ENCODE measurements at places on chromosomes 5 and 9.

DNA sequence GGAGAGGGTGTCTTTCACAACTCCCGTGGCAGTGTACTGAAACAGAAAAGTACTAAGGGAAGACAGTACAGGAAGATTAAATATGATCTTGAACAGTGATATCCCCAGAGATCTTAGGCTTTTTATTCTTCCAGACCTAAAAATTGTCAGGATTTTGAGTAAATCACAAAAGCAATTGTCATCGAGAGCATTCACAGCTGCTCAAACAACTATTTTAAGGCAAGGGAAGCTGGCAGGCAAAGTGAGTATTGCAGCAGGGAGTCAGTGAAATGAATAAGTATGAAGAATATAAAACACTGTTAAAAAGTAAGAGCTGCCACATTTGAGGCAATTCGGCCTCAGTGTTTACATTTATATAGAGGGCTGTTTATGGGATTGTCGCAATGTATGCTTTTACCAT lies 479.0 kb downstream of the CAAP1 start:
- DNase-seq: no peak

DNA sequence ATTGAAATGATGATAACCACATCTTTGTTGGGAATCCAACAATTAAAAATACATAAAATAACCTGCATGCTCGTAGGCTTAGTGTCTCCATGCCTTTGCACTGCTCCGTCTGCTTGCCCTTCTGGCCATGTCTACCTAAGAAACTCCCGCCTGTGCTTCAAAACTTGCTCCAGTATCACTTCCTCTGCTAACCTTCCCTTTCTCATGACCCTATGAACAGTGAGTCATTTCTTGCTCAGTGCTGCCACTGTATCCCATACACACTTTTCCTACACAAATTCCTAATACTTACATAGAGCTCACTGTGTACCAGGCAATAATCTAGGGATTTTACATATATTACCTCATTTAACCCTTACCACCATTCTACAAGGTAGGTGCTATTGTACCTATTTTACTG lies 33.5 kb downstream of the TMEM245 start:
- no peak for DNase-seq

GRCh38 chr9:129432297-129433154 lies 188.4 kb downstream of the C9orf50 start:
- no peak for DNase-seq

- no peak for DNase-seq
These were observed 247.6 kb downstream of the COX7C start for GRCh38 chr5:86865256-86865785.

- DNase-seq: no peak
These were observed 17.9 kb upstream of the ZNF474 start for GRCh38 chr5:122111460-122111859.

- no peak for DNase-seq
These were observed 152.3 kb downstream of the HSD17B3 start for GRCh38 chr9:96149533-96150280.

- DNase-seq: no peak
These were observed 482.0 kb downstream of the DTWD2 start for GRCh38 chr5:118506217-118506852.

DNA sequence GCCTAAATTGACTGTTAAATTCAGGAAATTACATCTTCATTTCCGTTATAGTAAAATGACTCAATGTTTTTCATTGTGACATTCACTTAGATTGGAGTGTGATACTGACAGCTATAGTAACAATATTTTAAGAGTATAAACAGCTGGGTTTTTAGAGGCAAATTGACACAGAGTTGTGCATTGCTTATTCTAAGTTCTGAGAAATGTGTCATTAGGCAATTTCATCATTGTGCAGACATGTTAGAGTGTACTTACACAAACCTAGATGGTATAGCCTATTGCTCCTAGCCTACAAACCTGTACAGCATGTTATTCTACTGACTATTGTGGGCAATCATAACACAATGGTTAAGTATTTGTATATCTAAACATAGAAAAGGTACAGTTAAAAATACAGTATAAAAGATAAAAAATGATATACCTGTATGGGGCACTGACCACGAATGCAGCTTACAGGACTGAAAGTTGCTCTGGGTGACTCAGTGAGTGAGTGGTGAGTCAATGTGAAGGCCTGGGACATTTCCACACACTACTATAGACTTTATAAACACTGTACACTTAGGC lies 132.7 kb downstream of the PDE4D start:
- DNase-seq: no peak

DNA sequence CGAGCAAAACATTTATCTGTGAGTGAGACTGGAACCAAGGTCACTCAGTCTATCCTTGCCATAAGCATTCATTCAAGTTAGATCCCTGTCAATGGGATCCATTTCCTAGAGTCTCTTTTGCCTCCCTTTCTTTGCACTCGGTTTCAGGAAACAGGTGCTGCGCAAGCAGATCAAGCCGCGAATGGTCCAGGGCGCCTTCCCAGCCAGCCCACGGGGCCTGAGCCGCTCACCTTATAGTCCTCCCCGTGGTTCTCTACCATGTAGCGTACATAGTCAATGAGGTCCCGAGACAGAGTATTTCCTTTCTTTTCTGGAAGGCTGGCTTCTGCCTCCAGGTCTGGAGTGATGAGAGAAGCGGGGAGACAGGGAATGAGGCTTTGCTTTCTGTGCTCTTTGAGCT lies 3.4 kb downstream of the NOP16 start:
- no peak for DNase-seq

DNA sequence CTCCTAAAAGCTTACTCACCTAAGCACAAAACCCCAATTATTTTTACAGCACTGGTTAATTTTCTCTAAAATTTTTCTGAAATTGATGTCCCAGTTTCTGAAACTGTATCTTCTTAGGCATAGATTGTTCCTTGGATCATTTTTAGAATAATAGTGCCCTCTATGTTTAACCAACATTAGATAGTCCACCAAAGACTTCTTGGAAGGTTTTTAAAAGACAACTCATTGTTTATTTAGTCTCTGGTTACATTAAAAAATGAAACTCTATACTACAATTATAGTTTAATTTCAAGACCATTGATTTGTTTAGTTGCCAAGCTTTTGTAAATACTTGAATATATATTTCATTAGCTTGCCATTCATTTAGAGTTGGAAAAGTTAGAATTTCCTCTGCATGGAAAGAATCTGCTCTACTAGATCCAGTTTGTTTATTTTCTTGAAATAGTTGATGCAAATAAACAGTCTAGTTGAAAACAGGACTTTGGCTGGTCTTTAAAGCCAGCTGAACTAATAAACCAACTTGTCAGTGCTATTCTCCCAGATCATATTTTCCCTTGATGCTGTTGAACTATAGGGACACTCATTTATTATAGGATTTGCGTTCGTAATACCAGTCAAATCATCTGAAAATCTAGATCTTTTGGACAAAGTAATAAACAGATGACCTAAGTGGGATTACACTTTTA lies 990.5 kb downstream of the TLE1 start:
- DNase-seq: no peak

DNA sequence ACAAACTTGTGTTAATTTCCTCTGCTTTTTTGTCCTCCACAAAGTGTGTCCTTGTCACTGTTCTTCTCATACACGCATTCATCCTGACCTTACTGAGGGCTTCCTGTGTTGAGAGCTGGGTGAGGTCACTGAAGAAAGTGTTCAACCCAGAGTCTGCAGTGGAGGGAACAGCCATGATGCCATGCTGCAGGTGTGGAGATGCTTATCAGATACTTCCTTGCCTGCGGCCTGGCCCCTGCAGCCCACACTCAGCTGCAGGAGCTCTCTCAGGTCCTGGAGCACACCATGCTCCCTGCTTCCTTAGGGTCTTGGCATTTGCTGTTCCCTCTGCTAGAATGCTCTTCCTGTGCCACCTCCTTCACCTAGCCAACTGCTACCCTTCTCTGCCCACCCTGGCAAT lies 108.1 kb upstream of the SPRY4 start:
- peak; percentile 22 for DNase-seq

DNA sequence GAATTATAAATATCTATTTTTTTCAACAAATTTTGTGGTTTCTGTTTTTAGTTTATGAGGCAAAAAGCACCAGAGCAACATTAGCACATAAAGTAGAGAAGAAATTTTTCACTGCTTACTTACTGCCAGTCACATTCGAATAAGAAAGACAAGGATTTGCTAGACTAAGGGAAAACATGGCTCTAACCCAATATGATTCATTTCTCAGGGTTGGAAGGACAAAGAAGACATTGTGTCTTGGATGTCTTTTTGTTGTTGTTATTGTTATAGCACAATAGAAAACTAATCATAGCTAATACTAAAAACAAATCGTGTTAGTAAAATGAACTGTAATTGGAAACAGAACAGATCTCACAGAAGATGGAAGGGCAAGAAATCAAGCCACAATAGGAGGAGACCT lies 90.9 kb upstream of the SLCO6A1 start:
- DNase-seq: no peak

DNA sequence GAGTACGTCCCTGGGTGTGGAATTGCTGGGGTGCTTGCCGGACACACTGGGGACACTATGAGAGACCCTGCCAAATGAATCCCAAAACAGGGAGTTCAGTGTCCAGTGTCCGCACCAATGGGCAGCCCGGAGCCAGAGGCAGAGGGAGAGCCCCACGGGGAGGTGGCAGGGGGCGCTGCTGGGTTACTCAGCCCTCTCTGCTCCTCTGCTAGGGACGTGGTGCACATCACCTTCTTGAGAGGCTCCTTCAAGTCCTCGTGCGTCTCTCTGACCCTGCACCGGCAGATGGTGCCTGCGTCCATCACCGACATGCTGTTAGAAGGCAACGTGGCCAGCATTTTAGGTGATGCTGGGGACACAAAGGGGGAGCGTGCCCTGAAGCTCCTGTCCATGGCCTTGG lies 20.8 kb downstream of the STKLD1 start:
- DNase-seq: no peak

GRCh38 chr5:1777281-1778137 lies 22.1 kb downstream of the MRPL36 start:
- no peak for DNase-seq

- no peak for DNase-seq
These were observed 29.1 kb downstream of the CEL start for GRCh38 chr9:133090752-133091385.

DNA sequence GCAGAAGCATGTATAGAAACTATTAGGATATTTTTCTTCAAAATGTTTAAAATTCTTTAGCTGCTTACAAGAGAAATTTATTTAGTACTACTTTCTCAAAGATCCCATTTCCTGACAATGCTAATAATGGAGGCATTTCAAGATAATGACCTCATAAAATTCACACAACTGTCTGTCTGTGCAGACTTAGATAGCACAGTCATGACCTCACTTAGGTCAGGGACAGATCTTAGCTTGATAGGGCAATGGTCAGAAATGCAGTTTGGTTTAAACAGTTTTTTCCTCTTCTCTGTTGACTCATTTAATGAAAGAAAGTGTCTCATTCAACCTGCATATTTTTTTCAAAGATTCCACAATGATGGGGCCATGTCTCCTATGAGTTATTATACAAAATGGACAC lies 128.4 kb downstream of the GRIA1 start:
- DNase-seq: no peak

DNA sequence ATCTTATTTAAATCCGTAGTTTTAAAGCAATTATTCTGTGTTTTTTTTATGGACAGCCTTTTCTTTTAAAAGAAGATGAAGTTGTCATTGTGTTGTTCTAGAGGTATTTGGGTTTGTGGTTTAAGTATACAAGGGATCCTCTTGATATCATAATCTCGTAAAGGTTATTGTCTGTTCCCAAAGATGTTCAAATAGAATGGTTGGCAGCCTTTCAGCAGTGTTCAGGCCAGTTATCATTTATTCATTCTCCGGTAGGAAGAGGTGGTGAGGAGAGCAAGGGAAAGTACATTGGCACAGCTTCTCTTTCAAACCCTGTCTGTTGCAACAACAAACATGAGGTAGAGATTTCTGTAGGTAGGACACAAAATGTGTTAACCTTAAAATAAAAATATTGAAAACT lies 147.0 kb downstream of the FOCAD start:
- DNase-seq: no peak
